ENCODE measurements at places on chromosomes 16 and 17.

GRCh38 chr17:62681061-62681938 lies 53.8 kb downstream of the MRC2 start:
- DNase-seq: no peak

- DNase-seq: no peak
These were observed 4.6 kb upstream of the PLK1 start for GRCh38 chr16:23673971-23674614.

DNA sequence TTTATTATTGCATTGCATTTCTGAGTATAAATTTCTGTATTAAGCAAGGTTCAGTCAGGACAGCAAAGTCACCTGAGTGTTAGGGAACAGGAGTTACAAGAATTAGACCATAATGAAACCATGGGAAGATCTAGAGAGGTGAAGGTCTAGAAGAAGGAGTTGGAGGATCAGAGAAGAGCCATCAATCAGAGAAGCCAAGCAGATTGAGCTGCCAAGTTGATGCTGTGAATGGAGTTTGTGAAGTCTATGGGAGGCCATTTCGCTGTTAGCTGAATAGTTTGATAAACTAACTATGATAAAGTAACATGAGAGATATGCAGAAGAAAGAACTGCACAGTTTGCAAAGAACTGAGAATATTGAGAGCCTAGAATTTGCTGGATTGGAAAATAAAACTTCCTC lies 40.4 kb downstream of the FBXL20 start:
- DNase-seq: no peak

DNA sequence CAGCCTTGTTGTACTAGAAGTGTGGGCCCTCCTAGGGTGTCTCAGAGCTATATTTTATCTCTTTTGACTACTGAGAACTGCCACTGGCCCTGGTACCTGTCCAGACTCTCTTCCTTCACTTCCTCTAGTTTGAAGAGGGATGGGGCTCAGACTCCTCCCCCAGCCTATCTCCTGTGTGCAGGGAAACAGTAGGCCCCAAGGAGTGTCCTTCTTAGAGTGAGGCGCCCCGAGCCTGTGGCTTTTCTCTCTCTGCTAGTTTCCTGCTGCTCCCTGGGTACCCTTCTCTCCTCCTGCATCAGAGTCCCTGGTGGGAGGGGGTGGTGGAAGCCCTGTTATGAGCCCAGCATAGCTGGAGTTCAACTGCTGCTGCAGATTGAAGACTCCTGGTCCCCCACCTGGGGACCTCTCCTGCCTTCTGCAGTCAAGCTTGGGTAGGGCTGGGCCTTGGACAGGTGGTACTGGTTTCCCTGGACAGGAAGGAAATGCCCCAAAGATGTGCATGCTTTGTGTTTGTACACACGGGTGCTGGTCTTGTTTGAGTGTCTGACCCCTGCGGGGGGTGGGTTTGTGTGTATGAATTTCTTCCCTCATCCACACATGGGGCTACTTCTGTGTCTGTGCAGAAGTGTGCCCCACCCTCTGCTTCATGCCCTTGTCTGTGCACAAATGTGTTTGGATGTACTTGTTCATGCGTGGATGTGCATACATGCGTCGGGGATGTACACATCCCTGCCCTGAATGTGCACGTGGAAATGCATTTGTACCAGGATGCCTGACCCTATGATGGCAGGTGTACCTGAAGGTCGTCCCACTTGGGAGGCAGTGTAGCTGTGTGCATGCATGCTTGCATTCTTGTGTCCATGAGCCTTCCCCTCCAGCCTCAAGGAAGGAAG lies 6.9 kb downstream of the RARA start:
- DNase-seq: no peak

GRCh38 chr17:73910206-73910605 lies 266.0 kb upstream of the SDK2 start:
- no peak for DNase-seq

GRCh38 chr16:4142268-4142667 lies 26.0 kb upstream of the ADCY9 start:
- DNase-seq: no peak

GRCh38 chr17:42334677-42335076 lies 46.4 kb downstream of the STAT5A start:
- DNase-seq: no peak

DNA sequence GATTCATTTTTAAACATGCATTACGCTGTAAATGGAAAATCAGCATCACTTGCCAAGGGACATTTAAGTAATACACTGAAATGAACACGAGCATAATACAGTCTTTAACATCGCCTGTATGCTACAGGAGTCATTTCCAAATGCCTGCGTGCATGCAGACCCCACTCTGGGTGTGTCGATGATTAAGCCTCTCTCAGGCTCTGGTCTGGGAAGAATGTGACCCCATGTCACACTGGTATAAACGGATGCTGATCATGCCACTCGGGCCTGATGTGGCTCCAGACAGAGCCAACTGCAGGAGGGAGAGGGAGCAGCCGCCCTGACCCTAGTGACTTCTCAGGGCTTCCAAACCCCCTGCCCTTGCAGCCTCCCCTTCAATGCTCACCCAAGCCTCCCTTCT lies 10.8 kb downstream of the EMP2 start:
- DNase-seq: no peak

DNA sequence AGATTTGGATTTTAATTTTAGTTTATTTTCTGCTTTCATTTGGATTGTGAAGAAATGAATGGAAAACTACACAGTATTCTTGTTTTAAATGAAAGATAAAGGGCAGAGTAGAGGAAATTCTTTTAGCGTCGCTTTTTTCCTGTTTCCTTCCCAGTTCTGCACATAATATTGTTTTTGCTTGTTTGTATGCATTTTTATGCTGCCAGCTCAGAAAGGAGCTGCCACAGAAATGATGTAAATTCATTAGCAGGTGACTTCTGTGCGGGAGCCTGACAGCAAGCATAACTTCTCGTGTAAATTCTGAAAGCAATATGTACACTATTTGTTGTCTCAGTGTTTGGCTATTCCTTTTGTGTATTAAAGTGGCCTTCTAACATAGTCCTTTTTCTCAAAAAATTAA lies 234.6 kb downstream of the PHKB start:
- DNase-seq: no peak

GRCh38 chr17:64781014-64781756 lies 119.1 kb upstream of the SMURF2 start:
- DNase-seq: no peak

DNA sequence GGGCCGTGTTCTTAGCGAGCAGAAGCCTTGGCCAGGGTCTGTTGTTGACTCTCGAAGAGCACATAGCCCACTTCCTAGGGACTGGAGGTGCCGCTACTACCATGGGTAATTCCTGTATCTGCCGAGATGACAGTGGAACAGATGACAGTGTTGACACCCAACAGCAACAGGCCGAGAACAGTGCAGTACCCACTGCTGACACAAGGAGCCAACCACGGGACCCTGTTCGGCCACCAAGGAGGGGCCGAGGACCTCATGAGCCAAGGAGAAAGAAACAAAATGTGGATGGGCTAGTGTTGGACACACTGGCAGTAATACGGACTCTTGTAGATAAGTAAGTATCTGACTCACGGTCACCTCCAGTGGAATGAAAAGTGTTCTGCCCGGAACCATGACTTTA lies 18.5 kb downstream of the RSPRY1 start:
- no peak for DNase-seq

DNA sequence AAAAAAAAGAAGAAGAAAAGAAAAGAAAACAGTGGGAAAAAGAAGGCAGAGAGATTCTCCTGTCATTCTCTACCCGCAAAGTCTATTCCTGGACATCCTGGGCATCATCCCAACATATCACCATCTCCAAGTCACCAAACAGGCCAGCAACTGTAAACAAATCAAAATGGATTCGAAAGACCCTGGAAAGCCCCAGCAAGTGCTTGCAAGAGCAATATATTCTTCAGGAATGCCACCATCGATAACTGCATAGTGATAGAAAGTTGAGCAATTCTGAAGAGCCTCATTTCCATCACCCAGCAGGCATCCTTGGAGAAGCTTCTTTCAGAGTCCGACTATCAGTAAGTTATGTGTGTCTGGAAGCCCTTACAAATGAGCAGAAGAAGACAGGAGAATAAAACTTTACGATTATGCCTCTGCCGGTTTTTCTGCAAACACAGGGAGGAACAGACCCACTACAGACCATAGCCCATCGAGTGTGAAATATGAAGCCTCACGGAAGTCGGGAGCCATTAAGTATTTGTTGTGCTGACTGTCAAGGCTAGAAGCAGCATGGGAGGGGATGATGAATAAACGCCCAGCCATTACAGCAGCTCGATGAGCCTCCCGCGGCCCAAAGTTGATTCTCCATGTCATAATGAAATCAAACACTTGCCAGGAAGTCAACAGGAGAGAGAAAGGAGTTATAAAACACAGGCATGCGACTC lies 64.5 kb upstream of the SEC14L1 start:
- peak; percentile 8 for DNase-seq

DNA sequence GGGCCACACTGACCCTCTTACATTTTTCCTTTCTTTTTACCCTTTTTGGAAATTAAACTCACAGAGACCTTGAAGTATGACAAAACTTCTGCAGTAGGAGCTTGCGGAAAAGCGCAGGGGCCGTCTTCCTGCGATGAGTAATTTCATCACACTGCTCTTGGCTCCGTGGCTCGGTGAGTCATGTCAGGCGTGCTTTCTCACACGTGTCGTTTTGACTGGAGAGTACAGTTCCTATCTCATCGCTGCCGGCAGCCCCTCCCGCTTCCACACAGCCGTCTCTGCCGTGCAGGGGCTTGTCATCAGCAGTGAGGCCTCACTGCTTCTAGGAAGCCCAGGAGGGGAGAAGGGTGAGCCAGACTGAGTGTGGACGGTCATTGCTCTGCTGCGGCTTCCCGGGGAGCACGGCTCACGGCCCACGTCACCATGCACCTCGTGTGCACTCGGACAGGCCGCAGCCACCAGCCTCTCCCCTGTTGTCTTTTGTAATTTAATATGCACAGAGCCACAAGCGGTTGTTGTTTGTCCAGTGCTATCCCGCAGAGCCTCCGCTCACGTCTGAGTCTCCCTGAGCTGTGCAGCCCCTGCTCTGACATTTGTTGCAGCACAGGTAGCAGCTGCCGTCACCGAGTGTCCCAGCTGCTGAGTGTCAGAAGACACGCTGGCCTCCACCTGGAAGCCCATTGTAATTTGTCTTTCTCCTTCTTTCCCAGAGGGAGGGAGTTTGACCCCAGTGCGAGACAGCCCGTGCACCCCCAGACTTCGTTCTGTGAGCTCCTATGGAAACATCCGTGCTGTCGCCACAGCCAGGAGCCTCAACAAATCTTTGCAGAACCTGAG lies 99.4 kb upstream of the CHMP6 start:
- DNase-seq: peak; percentile 94

GRCh38 chr17:75765981-75766380 lies 989 bp upstream of the GALK1 start:
- DNase-seq: no peak

GRCh38 chr17:33858121-33858520 lies 397.0 kb upstream of the CCL2 start:
- no peak for DNase-seq

DNA sequence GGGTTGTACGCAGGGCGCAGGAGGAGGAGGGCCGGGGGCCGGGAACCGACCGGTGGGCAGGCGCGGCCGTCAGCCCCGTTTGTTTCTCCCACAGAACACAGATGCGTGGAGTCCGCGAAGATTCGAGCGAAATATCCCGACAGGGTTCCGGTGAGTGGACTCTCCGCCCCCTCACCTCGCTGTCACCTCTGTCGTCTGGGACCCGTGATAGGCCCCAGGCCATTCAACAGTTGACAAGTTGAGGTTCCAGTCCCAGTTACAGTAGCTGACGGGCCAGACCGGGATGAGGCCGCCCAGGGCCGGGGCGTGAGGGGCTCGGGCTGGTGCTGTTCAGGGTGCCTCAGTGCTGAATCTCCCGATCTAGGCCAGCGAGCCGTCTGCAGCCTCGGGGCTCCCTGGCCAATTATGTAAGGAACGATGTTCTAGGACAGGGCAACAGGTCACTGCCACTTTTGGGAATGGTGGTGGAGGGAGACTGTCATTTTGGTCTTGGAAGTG lies 628 bp downstream of the GABARAPL2 start:
- no peak for DNase-seq

GRCh38 chr17:47948706-47949196 lies 7.4 kb downstream of the PNPO start:
- no peak for DNase-seq

All from GM04504 (cell line).